Left hindlimb (tissue), 1 donor: ENCODE measurements at places on chromosomes 13 and 19.

DNA sequence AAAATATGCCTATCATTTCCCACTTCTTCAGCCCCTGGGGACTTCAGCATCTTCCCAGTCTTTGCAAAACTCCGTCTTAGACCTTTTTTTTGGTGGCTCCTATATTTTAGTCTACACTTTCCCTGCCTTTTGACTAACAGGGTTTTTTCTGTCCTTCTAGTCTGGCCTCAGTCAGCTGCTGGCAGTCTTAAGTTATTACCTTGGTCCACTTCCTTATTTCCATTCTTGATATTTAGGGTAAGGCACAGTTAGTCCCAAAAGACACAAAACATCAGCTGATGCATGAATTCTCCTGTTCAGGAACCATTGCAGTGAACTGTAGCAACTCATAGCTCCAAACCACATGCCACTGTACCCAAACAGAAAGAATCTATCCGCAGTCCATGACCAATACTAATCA lies 234.6 kb upstream of the RFC3 start:
- no peak for DNase-seq

- DNase-seq: no peak
These were observed 30.4 kb downstream of the SLC25A15 start for GRCh38 chr13:40819797-40820315.

- DNase-seq: no peak
These were observed 122.3 kb downstream of the ATP8A2 start for GRCh38 chr13:25493931-25494640.

- no peak for DNase-seq
These were observed 60.9 kb downstream of the KLF12 start for GRCh38 chr13:74073274-74073673.

DNA sequence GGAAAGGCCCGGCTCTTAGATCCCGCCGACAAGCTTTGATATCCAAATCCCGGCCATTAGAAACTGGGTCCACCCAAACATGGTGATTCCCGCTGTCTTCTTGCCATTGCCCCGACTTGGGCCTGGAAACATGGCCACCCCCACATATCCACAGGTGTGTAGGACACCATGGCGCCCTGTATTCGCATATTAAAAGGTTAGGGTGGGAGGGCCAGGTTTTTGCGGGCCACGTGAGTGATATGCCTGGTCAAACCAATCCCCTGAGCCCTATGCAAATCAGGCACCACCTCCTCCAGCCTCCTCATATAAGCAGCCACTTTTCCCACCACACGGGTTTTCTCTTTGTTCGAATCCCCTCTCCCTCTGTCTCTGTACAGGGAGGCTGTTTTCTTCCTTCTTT lies 766.4 kb downstream of the UQCRFS1 start:
- no peak for DNase-seq

GRCh38 chr13:98482476-98483444 lies 94.1 kb downstream of the STK24 start:
- DNase-seq: peak; percentile 84

- no peak for DNase-seq
These were observed 25.7 kb upstream of the LRCH1 start for GRCh38 chr13:46527237-46527636.

GRCh38 chr13:99484473-99484872 lies 16.8 kb upstream of the TM9SF2 start:
- DNase-seq: no peak

GRCh38 chr19:57978586-57979289 lies 4.4 kb upstream of the C19orf18 start:
- no peak for DNase-seq

DNA sequence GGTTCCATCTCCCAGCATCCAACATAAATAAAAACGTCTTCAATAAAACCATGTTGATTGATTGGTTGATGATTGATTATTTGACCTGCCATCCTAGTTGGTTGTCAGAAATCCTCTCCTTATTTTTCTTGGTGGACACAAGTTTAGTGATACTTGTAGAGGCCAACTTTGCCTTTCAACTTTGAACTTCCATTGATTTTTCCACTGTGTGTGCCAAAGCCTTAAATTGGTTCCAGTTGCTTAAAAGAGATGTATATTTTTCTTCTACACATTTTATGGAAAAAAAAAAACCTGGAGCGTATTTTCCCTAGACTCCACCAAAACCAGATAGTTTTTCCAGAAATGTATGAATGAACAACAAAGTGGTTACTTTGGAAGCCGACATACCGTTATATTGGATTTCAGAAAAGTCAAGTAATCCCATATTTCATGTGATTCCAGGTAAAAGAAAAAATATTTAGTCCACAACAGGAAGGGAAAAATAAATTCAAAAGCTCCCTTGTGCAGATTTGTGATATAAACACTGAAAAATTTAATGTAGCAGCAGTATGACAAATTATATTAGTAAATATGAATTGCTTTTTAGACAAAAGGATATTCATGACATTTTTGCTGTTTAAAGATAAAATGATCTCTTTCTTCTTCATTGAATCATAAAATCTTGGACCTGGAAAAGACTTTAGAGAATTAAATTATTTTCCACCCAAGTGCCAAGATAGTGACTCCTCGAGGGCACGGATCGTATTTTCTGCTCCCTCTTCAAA lies 85.2 kb downstream of the MBNL2 start:
- no peak for DNase-seq

- no peak for DNase-seq
These were observed 10.6 kb downstream of the POU2F2 start for GRCh38 chr19:42121656-42122069.

GRCh38 chr13:45953082-45953481 lies 99.5 kb downstream of the ZC3H13 start:
- DNase-seq: no peak

DNA sequence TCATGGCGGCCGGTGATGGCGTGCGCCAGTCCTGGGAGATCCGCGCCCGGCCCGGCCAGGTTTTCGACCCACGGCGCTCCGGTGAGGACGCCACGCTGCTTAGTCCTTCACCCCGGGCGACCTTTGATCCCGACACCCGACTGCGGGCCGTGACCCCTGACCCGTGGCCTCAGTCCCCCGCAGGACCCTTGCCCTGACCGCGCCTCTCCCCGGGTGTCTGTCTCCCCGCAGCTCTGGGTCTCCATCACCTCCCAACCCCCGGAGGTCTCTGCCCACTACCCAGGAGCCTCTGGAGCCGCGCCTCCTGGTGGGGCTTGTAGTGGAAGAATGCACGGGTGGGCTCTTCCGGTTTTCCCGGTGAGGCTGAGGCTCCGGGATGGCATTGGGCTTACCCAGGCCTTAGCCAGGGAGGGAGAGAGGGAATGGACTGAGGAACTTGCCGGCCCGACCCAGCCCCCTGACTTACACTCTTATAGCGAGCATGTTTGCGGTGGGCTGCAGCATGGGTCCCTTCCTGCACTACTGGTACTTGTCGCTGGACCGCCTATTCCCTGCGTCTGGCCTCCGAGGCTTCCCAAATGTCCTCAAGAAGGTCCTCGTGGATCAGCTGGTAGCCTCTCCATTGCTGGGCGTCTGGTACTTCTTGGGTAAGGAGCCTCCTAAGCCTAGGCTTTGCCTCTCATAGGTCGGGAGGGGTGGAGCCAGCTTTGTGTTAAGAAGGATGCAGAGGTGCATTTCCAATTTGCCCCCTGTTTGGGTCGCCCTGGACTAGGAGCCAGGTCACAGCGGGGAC lies 566 bp downstream of the MPV17L2 start:
- no peak for DNase-seq

- DNase-seq: no peak
These were observed 8.6 kb upstream of the SERP2 start for GRCh38 chr13:44365008-44365407.

- no peak for DNase-seq
These were observed 1.1 kb upstream of the MRPL34 start for GRCh38 chr19:17304386-17305215.

GRCh38 chr13:71597150-71597549 lies 269.9 kb downstream of the DACH1 start:
- no peak for DNase-seq

DNA sequence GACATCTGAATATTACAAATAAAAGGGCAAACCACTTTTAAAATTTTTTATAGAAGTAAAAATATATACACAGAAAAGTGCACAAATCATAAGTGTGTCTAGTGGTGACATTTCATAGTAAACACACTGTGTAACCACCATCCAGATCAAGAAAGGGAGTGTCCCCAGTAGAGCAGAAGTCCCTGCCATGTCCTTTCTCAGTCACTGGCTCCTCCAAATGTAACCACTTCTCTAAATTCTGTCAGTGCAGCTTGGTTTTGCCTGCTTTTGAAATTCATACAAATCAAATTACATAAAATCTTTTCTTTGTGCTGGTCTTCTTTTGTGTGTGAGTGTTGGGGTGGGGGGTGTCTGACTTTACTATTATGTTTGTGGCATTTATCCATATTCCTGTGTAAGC lies 116.5 kb downstream of the RBM26 start:
- DNase-seq: no peak

DNA sequence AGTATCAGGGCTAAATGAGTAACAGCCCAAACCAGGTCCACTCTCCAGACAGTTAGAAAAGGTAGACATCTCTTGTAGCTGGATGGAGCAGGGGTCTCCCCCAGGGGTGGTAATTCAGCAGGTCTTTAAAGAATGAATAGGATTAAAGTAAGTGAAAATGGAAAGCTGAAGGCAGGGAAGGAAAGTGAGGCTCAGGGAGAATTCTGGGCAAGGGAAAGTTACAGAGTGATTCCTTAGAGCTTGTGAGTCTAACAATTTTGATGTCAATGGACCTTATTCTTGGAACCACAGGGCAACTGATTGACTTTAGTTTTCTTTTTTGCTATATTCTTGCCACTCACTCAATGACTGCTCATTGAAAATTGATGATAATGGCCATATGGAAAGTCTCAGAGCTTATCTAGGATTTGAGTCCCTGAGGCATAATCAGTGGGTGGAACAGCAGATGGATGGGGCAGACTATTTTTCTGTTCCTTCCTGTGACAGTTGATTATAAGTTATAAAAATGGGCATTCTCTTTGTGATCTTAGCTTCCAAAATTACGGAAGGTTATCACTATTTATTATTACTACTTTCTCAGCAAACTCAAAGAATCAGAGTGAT lies 76.9 kb downstream of the LRCH1 start:
- DNase-seq: no peak

DNA sequence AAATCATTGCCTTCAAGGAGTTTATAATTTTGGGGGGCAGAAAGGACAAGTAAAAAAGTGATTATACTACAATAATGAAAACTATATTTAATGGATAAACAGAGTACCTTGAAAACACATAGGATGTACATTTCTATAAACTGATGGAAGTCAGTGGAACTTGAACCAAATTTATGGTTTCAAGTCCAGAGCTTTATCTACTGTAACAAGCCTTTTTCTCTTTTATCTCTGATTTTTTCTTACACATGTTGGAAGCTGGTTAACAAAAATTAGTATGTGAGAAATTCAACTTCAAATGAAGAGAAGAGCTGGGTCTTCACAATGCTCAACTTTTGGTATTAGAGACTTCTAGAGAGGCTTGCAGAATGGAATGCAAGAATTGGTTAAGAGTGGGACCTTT lies 393.6 kb downstream of the LMO7 start:
- DNase-seq: no peak

DNA sequence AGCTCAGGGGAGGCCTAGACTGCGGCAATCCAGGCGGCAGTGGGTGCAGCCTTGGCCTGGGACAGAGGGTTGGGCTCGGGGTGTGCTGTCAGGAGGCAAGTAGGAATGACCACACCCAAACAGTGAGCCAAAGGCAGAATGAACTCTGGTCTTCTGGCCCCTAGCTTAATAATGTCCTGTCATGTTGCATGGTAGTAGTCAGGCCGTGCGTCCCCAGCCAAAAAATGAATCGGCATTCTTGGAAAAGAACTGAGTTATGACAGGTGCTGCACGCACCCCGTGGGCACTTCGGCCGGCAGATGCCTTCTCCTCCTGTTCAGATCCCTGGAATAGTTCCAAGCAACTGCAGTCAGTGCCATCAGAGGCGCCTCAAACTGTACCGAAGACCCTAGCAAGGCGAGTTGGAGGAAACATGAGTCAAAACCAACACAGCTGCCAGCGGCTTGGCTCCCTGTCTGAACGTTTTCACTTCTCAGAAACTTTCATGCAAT lies 55.9 kb downstream of the ATP7B start:
- DNase-seq: peak; percentile 73

DNA sequence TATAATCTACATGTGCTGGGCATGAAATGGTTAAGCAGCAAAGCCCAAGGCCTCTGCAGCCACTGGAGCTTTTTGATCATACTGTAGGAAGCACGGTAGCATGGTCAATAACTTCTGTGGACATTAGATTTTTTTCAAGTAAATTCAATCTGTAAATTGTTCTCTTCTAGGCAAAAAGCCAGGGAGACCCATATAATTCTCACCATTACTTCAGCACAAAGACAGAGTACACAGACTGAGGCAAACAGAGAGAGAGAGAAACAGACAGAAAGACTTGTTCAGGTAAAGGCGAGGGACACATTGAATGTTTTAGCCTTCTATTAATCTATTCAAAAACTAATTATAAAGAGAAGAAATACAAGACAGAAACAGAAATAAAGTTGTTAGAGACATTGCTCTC lies 349.4 kb downstream of the RFC3 start:
- no peak for DNase-seq

GRCh38 chr19:36169084-36169760 lies 17.0 kb upstream of the COX7A1 start:
- DNase-seq: peak; percentile 47

DNA sequence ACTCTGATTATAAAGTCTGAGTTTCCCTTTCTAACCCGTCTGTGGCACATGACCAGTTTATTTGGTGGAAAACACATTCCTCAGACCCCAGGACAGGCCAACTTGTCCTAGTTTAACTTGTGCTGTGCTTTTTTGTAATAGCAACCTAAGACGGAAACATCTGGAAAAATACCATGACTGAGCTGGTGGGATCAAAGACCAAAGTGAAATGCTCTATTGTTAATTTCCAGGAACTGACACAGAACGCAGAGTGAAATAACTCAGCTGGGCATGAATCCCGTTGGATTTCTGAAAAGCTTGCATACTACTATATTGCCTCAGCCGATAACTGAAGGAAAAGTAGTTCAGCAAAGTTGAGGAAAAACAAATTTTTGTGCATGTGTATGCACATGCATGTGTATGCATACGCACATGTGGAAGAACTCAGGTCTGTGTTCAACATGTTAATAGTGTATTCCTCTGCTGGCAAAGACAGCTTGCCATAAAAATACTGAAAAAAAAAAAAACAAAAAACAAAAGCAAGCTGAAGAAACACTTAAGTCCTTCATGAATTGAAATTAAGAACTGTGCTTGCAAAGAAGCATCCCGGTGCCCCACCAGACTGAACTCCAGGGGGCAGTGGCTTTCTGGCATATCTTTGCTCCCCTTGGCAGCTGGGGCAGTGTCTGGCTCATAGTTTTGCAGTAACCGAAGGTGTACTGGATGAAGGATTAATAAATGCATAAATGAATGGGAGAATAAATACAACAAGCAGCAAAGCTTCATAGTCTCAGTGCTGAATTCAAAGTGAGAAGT lies 187.8 kb downstream of the LHFPL6 start:
- DNase-seq: peak; percentile 49
